Skeletal muscle cell (primary cell): ENCODE measurements at places on chromosomes 6 and 20.

DNA sequence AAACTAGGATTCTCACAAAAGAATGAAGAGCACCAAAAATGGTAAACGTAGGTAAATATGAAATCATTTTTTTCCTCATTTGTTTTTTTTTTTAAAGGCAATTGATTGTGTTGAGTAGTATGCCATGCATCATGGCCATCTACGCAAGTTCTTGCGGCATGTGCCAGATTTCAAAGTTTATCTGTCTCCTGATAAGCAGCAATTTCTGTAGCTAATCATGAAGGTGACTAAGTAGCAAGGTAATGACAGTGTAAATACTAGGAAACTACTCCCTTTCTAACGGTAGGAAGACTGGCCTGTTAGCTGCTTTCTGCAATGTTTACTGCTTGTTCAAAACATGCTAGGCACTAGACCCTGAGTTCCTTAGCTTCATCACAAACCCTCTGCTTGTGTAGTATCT lies 13.4 kb upstream of the LY86 start:
- DNase-seq, result no peak

GRCh38 chr6:51387907-51388306 lies 569.2 kb downstream of the TFAP2B start:
- DNase-seq, result no peak

- no peak for DNase-seq
These were observed at the start of gene GPR31 for GRCh38 chr6:167157863-167158262. Gene GPR31 (minus strand): TSS chr6:167157980. CDS start chr6:167157831, 149 bp downstream.

DNA sequence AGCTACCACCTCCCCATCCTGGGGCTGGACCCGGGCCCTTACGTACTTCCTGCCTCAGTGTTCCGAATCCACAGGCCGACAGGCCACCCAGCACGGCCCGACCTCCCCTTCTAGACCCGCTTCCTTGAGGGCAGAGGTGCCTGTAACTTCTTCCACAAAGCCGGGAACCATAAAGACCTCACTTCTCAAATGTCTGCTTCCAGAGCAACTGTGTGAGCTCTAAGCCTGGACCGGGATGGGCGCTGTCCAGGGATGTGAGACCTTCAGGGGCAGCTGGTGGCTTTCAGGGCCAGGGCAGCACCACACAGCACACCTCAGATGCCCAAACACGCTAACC lies 9.3 kb downstream of the SLC2A4RG start:
- DNase-seq, result no peak

DNA sequence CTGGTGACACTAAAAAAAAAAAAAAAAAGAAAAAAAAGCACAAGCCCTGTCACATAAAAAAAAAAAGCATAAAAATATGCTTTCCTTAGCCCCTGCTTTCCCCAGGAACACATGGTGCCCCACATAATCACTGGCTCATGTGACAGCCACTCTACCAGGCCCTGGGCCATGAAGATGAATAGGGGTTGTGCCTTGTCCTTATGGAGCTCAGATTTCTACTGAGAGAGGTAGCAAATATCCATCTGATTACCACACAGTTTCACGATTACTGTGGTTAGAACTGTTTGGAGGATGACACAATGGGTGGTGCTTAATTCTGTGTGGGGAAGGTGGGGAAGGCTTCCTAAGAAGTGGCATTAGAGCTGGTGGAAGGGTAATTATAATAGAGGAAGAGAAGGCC lies 9.3 kb downstream of the RAET1E start:
- DNase-seq, result no peak

GRCh38 chr20:57921676-57922075 lies 211.9 kb upstream of the PMEPA1 start:
- DNase-seq, result no peak

DNA sequence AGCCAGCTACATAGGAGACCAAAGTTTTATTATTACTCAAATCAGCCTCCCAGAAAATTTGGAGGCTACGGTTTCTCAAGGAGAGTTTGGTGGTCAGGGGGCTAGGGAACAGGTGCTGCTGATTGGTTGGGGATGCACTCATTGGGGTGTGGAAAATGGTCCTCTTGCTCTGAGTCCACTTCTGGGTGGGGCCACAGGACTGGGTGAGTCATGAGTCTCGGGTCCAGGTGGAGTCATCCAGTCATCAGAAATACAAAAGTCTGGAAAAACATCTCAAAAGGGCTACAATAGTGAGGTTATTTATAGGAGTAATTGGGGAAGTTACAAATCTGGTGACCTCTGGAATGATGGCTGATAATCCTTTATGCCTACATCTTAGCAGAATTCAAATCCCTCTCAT lies 54.3 kb upstream of the SLC22A16 start:
- DNase-seq, result no peak

DNA sequence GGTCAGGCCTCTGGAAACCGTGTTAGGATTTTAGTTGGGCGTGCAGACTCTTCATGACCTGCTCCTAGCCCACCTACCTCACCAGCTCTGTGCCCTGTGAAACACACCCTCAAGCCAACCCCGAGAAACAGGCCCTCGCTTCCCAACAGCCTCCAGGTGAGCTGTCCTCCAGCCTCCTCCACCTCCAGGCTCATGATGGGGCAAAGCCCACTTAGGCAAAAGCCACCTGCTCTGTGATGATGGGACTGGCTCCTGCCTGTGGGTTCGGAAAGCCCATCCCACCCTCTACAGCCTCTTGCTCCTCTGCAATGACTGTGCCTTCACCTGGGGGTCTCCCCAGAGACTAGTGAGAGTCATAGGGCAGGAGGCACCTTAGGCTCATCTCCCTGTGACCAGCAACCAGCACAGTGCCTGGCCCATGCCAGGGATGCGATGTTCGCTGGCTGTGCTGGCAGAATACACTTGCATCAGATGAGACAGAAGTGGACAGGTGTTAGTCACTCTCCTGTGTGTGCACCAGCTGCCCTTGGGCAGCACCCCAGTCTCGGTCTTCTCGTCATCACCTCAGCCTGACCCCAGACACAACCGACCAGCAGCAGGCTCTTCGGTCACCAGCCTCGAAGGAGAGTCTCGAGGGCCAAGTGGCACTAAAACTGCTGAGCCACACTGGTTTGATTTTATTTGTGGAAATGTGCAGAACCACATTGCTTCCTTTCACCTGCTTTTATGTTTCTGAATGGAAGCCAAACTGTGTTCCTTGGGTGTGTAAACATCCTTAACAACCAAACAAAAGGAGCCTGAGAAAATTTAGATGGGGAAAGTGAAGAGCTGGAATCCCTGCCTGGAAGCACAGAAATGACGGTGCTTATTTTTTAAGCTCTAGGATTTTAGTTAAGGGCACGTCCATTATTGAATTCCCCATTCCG lies 10.7 kb downstream of the PXDC1 start:
- DNase-seq, result no peak

DNA sequence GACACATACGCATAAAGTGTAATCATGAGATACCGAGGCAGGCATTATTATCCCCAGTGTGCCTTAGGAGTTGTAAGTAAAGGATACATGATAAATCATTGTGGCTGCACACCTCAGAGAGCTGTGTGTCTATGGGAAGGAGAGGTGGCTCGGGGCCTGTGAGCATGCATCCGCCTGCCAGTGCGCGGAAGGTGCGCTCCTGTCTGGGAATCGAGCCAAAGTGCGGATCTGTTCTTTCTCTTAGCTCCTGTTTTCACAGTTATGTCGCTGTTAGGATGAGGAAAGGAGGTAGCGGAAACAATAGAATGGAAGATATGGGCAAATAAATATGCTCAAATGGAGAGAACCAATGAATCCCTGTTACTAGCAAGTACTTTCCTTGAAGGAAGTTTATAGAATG lies 98.0 kb downstream of the ANKRD6 start:
- DNase-seq, result no peak

DNA sequence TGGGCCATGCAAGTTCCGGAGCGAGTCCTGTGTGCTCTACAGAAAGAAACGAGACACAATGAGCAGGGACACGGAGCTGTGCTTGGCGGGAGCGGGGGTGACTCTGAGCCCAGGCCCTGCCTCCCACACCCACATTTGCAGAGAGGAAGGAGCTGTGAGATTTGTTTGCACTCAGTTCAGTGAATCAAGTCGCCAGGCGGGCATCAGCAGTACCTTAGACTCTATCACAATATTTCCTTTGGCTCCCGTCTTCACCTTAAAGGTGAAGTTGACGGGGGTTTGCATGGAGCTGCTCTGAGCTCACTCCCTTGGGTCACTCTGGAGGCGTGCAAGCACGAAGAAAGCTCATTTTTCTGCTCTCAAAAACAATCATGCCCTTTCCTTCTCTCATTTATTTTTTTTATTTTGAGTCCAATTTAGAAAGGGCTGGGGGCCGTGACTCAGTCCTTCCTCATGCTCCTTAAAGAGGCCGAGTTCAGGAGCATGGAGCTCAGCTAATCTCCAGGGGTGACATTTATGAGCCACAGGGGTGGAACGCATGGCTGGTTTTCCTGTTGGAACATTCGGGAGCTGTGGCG lies 188.2 kb downstream of the NFATC2 start:
- peak; percentile 85 for DNase-seq

DNA sequence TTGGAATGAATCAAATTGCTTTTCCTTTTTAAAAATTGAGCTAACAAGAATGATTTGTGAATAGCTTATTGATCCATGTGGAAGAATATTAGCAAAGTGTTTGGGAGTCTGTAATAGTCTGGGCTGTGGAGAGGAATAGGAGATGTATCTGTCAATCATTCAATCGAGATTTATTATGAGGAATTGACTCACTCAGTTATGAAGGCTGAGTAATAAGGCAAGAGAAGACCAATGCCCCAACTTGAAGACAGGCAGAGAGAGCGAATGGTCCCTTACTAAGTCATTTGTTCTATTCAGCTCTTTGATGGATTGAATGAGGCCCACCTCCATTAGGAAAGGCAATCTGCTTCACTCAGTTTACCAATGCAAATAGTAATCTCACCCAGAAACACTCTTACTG lies 403.0 kb downstream of the CD83 start:
- no peak for DNase-seq
